ENCODE measurements at places on chromosomes 1 and 21.

DNA sequence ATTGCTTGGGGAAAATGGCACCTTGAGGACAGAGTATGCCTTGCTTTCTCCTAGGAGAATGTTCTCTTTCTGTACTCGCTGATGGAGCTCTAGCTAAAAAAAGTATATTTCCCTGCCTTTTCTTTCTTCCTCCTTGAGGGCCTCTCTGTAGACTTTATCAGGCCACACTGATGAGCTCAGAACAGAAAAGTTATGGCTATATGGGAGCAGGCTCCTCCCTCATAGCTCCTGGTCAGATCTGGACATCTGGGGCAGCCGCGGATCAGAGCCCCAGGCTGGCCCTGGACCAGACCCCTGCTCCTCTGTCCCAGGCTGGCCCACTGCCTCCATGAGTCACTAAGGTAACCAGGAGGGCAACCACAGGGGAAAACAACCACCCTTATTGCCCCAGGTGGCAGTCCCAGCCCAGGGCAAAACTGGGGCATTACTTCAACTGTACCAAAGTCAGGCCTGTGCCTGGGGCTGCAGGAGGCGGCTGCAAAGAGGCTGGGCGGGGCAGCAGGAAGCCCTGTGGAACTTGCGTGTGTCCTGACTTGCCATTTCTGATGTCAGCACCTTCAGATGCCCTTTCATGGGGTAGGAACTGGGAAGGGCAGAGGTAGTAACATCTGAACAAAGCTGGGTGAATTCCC, 26.3 kb upstream of the ZNF648 start:
- DNase-seq, result no peak

GRCh38 chr1:44810101-44810761, 1.9 kb downstream of the BTBD19 start:
- no peak for DNase-seq

DNA sequence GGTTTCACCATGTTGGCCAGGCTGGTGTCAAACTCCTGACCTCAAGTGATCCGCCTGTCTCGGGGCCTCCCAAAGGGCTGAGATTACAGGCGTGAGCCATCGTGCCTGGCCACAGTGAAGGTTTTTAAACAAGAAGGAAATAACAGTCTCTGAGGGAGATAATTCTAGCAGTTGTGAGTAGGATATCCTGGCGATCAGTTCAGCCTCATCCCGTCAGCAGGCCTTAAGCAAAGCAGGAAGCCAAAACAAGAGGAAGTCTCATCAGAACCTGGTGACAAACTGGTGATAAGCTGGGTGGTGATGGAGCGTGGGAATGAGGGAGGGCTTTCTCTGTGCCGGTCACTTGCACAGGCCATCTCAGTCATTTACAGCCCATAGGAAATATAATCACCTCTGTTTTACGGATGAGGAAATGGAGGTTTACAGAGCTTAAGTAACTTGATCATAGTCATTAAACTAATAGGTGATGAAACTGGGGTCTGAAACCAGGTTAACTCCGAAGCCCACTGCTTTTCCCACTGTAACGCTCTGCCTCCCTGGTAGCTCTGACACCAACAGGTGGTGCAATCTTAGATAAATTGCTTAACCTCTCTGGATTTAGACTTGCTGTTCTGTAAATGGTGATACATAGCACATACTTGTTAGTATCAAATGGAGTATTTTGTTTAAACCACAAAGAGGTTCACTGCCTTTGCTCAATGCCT, 40.8 kb upstream of the A3GALT2 start:
- DNase-seq, result no peak

DNA sequence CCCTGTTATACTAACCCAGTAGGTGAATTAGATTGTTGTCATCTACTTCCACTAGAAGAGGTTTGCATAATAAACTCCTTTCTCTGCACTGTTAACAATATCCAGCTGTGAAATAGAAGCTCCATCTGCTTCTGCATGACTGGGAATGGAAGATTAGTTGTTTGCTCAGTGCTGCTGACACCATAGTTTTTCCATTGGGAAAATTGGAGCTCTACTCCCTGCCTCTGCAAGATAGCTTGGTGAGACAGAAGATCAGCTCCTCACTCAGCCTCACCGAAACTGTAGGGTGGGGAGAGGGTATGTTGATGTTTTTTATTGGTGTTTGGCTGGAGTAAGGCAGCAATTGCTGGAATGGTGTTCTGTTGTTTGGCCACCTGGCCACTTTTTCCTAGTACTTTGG, 331.6 kb upstream of the ADAMTS5 start:
- DNase-seq, result no peak

DNA sequence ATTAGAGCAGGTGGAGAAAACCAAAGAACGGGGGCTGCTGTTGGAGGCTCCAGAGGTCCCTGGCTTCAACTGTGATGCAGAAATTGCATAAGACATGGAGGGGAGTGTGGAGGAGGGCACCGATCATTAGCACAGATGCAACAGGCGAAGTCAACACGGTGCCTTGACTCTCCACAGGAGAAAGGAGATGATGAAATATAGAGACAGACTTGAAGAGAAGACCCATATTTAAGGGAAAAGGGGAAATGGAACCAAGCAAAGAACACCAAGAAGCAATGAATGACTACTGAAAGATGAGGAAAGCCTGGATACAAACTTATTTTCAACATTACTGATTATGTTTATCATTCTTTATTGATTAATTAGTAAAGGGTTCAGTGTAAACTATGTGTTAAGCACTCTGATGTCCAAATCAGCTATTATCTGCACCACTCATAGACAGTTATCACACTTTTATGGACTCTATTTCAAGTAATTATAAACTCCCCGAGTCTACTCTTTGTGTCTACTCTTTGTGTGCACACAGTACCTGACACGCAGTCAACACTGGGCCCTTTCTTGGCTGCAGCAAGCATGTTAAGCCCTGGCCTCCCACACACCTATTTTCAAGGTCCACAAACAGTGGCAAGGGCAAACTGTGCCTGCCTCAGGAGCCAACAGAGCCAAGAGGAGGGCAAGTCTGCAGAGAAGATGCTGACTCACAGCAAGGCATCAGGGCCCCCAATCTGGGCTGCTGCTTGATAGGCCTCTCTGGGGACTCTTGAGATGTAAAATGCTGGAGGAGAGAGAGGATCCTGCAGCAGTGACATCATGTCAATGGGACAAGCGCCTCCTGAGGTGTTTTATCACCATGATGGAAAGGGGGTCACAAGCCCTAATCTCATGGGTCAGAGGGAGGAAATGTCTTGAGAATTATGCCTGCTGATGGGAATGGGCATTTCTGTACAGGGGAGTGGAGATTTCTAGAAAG, 17.6 kb downstream of the PCNX2 start:
- no peak for DNase-seq

DNA sequence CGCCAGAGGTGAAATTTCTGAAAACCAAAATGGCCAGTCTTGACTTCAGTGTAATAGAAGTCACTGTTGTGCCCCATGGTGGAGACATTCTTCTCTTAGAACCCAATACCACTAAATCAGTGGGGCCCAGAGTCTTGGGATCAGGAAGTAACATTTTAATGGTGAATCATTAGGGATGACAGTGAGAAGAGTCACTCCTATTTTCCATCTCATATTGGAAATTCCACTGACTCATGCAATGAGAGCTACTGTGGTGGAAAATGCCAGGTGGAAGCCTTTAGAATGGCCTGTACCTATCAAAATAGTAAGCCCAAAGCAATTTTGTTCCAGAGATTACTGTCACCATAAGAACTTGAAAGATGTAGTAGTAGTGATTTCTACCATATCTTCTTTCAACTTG, 20.6 kb upstream of the PPM1J start:
- DNase-seq, result no peak

GRCh38 chr1:26542771-26543451, 13.3 kb downstream of the RPS6KA1 start:
- no peak for DNase-seq

- no peak for DNase-seq
Observed at GRCh38 chr1:226697151-226697928, 41.7 kb downstream of the ITPKB start.

GRCh38 chr1:66834926-66835325, 33.9 kb upstream of the INSL5 start:
- no peak for DNase-seq

DNA sequence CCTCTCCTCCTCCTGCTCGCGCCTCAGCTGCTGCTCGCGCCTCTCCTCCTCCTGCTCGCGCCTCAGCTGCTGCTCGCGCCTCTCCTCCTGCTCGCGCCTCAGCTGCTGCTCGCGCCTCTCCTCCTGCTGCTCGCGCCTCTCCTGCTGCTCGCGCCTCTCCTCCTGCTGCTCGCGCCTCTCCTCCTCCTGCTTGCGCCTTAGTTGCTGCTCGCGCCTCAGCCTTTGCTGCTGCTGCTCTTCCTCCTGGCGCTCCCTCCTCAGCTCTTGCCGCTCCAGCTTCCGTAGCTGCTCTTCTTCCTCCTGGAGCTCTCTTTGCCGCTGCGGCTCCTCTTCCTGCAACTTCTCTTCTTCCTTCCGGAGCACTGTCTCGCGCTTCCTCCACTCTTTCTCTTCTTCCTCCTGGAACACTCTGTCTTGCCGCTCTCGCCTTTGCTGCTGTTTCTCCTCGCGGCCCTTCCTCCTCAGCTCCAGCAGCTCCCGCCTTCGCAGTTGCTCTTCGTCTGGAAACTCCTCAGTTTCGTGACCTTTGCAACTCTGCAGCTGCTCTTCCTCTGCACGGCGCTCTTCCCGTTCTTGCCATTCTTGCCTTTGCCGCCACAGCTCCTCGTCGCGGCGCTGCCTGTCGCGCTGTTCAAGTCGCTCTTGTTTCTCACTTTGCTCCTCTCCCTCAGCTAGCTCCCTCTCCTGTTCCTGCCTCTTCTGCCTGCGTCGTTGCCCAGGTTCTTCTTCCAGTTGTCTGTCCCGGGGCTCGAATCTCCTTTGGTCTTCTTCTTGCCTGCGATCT, 3.0 kb downstream of the TCHH start:
- no peak for DNase-seq

- DNase-seq, result no peak
Observed at GRCh38 chr1:38667626-38668025, 191.9 kb downstream of the RRAGC start.

DNA sequence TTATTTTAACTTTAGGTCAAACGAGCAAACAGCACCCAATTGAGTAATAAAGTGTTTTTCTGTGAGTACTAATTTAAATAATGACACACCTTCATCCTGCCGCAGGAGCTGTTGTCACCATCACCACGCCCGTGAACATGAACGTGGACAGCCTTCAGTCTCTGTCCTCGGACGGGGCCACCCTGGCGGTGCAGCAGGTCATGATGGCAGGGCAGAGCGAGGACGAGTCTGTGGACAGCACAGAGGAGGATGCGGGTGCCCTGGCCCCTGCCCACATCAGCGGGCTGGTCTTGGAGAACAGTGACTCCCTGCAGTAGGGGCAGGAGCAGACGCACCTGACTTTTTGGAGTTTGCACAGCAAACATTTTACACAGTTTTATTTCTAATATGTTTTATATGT, 45.9 kb downstream of the CBS start:
- no peak for DNase-seq

DNA sequence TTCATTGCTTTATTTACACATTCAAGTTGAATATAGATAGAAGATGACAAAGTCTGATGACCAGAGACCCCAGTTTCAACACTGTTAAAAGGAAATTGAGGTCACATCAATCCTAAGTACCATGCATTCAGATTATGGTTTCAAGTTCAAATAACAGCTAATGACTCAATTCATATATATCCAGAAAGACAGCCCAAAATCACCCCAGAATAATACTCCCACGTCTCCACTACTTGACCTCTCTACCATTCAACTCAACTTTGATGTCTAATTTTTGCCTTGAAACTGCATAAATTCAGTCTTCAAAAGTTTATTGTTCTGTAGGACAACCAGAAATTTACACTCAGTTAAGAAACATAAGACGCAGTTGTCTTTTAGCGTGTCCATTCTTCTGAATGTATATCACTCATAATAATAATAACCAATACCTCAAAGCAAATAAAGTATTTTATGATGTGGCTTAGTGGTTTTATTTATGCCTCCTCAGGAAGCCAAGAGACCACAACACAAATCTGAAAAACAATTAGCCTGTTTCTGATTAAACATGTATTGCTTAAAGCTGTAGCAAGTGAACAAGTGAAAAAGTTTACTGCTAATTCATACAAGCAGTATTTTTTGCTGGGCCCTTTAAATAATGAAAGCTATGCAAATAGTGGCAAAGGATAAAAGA, 569.0 kb downstream of the LTN1 start:
- DNase-seq, result no peak

DNA sequence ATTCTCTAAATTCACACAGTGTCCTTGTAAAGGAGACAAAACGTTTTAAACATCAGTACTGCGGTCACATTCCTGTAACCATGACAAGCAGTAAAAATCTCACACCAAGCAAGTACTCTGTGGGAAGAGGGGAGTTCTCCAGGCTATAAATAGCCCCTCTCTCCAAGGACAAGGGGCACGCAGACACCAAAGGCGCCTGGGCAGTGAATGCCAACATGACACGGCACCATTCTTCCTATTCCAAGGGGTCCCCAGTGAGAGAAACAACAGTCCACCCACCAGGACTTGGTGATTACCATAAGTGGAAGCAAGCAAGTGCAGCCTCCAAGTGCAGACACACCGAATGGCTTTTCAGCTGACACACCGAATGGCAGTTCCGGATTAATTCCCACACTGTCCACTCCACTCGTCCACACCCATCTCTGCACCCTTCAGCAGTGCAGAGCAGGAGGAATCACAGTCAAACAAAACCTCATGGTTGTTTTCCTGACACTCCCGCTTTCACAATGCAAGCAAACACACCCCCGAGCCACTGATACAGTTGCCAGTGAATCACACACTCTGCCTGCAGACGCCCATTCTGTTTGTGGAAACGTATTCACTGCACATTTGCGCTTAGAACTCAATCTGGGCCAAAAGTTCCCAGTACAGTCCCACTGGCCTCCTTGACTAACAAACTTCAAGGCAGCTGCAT, 1.8 kb downstream of the PTTG1IP start:
- DNase-seq, result no peak

DNA sequence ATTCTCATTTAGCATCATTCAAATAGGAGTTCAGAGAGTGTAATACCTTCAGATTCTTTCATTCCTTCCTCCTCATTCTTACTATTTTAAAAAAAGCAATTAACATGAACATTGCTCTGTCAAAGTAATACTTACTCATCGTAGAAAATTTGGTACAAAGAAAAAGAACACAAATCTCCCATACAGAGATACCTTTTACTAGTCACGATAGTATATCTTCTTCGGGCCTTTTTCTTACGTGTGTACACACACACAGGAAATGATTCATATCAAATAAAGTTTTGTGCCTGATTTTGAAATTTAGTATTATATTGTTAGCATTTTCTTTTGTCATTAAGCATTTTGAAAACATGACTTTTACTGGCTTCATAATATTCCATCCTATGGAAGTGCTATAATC, 52.9 kb downstream of the NCF2 start:
- DNase-seq, result no peak

- DNase-seq, result no peak
Observed at GRCh38 chr1:40712997-40713396, 21.5 kb downstream of the NFYC start.

- no peak for DNase-seq
Observed at GRCh38 chr1:203504400-203505250, 10.7 kb downstream of the OPTC start.

GRCh38 chr1:63855942-63856341, 82.1 kb downstream of the ROR1 start:
- no peak for DNase-seq
